ENCODE measurements at places on chromosomes 16 and 17.

GRCh38 chr17:56173026-56173425 lies 19.8 kb downstream of the ANKFN1 start:
- no peak for DNase-seq

- DNase-seq: no peak
Measured at GRCh38 chr17:76784926-76785325, 47.0 kb downstream of the MFSD11 start.

DNA sequence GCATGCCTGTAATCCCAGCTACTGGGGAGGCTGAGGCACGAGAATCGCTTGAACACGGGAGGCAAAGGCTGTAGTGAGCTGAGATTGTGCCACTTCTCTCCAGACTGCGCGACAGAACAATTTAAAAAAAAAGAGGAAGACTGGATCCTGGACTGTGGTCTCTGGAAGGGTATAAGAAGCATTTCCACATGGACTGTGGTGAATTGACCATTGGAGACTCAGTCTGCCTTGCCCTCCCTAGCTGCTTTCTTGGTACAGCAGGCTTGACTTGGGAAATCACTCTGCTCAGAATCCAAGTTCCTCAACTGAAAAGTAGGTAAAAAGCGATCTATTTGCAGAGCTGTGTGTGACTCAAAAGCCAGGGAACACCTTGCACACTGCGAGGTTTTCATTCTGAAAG lies 1.0 kb upstream of the MGRN1 start:
- DNase-seq: no peak

DNA sequence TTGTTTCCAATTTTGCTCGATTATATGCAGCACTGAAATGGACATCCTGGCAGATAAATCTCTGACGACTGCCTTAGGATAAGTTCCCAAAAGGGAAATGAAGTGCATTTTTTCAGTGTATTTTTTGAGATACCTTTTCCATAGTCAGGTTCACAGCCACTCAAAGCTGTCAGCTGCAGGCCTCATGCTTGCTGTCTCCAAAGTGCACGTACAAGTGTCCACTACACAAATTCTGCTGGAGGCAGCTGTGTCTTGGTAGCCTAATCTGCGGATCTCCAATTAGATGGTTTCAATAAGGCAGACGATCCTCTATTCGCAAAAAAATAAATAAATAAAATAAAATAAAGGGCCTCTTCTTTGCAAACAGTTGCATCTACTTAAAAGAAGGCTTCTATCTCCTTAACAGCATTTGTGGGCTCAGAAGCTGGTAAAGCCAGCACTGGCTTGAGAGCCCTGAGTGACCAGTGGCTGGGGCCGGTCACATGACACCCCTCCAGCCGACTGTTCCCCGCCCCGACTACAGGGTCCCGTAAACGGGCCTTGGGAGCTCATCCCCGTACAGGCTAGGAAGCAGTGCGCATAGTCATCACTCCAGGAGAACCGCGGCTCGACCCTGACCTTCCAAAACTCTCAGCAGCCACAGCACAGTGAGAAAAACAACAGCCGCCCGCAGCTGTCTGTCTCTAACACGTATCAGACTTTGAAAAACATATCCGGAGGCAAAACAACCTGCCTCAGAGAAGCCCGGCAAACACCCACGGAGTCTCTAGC lies 18.8 kb downstream of the RPH3AL start:
- no peak for DNase-seq
